ENCODE measurements at places on chromosomes 1 and 21. TPM values are rescaled to one million over a fixed set of nuclear protein-coding genes. Genes with fewer than 3 reads are reported as not detected.

DNA sequence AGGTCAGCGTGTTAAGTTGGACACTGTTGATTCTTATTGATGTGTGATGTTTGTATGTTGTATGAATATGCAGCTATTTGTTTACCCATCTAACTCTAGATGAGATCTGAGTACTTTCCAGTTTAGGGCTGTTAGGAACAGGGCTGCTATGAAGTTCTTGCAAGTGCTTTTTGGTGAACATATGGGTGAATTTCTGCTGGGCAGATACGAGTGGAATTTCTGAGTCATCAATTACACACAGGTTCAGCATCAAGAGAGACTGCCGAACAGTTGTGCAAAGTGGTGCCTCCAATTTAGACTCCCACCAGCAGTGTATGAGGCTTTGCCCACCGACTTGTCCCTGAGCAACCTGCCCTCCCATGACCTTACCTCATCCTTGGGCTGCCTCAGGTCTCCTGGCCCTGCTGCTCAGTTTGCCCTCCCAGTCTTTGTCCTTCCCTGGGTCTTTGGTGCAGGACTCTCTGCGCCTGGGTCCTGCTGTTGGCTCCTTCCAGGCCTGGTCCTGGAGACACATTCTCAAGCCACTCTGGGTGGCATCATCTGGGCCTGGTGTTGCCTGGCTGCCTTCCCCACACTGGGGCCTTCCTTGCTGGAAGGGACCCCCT lies 343.6 kb downstream of the PTPRU start:
- DNase-seq: peak; percentile 1

DNA sequence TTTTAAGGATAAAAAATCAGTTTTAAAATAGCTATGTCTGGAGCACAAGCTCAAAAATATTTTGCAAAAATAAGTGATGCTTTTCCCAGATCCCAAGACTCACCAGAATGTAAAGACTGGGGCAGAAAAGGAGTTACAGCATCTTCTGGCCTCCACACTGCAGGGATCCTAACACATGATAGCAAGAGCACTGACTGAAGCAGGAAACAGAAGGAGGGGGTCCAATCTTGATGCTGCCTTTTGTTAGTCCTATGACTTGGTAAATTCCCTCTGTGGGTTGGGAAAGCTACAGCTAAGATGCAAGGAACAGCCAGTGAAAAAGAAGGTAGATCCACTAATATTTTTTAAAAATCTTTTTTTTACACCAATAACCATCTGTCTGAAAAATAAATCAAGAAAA lies 54.2 kb upstream of the TNR start:
- DNase-seq: no peak

DNA sequence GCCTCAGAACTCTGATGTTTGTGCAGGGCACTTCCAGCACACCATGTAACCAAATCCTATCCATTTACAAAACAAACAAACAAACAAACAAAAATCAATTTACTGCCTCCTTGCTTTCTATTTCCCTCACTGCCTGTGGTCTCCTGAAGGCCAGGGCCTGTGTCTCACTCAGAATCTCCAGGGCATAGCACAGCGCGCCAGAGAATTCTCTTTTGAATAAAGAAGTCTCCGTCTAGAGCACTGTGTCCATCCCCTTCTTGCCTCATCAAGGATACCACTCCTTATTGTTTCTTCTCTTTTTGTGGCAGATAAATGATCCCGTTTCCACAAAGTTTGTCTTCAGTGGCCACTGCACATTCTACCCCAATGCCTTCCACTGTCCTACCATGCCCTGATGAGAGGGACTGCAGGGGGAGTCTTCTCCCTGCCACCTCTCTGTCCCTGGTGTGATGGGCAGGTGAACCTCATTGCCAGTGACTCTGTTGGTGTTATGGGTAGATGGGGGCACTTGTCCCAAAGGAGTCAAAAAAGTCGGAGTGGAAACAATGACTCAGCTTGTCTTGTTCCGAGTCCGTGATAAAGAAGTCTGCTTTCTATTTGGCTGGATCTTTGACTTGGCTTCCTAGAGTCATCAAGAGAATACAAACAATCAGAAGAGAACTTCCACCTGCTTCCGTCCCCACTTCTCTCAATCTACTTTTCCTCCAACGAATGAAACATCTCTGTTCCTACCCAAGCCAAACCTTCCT lies 30.0 kb downstream of the XCL2 start:
- DNase-seq: no peak

DNA sequence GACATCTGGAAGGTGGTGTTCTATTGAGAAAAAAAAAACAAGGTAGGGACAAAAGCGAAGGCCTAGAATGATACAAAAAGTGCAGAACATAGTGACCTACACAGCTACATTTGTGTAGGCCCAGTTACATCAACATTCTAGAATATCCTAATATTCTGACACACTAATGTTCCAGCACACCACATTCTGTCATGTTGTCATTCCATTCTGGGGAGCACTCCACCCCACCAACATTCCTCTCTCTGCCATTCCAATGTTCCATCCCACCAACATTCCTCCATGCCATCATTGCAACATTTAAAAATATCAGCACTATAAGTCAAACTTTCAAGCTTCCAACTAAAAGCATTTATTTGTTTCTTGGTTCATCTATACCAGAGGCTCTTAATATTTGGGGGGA lies 28.5 kb downstream of the COA7 start:
- DNase-seq: no peak

DNA sequence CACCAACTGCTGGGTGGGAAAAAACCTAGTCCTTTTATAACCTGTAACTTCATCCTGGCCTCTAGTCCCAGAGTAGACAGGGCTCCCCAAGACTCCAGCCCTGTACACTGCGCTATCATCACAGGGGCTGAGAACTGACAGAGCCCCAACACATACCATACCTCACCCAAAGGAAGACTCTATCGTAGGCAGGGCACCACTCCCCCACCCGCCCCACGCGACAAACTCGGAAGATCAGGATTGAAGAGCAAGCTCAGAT lies 15.8 kb downstream of the INPP5B start:
- no peak for DNase-seq

- DNase-seq: no peak
These were observed 3.2 kb downstream of the UHMK1 start for GRCh38 chr1:162500805-162501204.

GRCh38 chr1:16174886-16175598 lies 19.2 kb upstream of the EPHA2 start:
- peak; percentile 69 for DNase-seq

Gene SEMA4A
- 11.8 TPM for total RNA-seq

Gene SPRR5
- total RNA-seq: not detected

- no peak for DNase-seq
These were observed 22.5 kb downstream of the KIF26B start for GRCh38 chr1:245177071-245177900.

DNA sequence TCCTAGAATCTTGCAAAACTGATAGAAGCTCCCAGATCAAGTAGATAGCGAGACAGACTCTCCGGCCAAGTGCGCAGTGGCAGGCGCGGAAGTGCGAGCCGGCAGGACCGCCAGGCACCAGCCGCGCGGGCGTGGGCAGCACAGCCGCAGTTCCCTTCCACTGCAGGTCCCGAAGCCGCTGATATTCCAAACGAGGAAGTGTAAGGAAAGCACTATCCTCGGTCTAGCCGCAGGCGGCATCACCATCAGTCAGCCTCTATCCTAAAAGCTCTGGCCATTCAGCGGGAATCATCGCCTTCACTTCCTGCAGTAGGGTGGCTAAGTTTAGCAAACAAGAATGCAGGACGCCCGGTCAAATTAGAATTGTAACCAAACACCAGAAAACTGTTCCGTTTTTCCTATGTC lies 710 bp downstream of the GLRX2 start:
- peak; percentile 63 for DNase-seq

GRCh38 chr1:211737115-211738035 lies 62.0 kb upstream of the NEK2 start:
- no peak for DNase-seq

Gene OR10J1
- 6.7 TPM for total RNA-seq

Gene HFM1
- 1.7 TPM for total RNA-seq

DNA sequence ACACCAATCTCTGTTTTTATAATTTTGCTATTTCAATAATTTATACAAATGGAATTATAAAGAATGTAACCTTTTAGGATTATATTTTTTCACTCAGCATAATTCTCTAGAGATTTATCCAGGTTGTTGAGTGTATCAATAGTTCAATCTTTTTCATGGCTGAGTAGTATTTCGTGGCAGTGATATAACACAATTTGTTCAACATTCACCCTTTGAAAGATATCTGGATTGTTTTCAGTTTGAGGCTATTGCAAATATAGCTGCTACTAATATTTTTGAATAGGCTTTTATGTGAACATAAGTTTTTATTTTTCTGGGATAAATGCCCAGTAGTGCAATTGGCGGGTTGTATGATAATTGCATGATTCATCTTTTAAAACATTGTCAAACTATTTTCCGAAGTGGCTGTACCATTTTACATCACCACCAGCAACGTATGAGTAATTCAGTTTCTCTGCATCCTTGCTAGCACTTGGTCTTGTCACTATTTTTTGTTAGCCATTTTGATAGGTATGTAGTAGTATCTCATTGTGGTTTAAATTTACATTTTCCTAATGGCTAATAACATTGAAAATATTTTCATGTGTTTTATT lies 55.6 kb upstream of the ABCD3 start:
- DNase-seq: no peak

GRCh38 chr1:17586172-17586964 lies 46.9 kb downstream of the ARHGEF10L start:
- DNase-seq: peak; percentile 34

DNA sequence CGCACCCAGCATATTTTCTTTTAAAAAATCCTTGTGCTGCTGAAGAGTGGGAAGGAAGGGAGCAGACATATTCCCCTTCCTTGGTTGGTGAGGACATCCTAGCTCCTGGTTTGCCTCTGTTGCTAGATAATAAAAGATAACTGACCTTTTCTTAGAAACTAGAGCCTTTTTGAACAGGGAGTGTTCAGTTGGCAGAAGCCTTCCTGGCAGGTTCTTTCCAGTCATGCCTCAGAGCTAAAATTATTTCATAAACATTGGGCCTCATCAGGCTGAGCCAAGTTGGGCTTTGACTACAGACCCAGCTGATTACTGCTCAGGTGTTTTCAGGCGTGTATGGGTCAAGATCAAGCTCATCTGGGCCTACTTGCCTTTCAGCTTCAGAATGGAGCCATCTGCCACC lies 22.7 kb upstream of the SH3BGRL3 start:
- DNase-seq: no peak

DNA sequence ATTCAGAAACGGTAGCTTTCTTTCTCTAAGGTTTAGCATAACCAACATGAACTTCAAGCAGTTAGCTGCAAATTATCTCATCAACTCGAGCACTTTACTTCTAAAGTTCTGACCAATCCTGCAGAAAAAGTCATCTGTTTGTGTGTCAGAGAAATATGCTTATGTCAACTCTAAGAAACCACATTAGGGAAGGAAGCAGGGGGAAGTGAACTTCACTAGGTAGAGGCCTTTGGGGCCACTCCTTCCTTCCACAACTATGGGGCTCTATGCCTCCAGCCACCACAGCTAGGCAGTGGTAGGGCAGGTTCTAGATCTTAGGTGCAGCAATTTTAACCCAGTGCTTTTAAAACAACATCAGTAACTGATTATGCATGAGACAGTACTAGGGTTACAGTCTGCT lies 375.9 kb downstream of the DSCAM start:
- DNase-seq: peak; percentile 24

Gene NDUFS5
- 256 TPM for total RNA-seq

Gene RIIAD1
- total RNA-seq: 4.1 TPM

DNA sequence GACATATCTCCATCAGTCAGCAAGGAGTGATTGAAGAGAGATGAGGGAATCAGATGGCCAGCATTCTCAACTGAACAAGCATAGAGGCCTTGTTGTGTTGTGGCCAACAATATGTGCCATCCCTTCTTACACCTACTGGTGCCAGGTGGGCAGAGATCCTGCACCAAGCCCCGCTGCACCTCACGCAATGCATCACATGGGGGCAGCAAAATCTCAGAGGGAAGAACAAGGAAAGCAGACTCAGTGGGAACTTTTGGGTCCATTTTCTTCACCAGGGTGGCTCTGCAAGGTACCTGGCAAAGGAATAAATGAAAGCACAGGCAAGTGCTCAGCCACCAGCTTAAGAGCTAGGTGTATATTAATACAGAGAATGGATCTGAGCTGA lies 33.2 kb downstream of the HSD3B2 start:
- DNase-seq: no peak

DNA sequence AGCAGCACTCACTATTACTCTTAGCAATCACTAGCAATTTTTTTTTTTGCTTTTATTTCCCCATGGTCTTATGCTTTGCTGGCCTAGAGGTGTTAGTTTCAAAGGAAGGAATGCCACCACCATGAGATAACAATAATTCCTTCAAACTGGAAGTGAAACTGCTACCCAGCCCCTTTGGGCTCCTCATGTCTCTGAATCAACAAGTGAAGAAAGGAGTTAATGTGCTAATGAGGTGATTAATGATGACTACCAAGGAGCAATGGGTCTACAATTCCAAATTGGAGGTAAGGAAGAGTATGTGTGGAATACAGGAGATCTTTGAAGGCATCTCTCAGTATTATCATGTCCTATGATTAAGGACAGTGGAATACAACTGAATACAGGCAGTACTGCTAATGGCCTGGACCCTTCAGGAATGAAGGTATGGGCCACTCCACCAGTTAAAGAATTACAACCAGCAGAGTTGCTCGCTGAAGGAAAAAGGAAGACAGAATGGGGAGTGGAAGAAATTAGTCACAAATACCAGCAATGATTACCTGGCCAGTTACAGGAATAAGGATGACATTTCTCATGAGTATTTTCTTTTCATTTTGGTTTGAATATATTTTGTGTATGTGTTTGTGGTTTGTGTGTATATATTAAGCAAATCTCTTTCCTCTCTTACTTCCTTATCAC lies 652.9 kb downstream of the ADGRL2 start:
- no peak for DNase-seq

- DNase-seq: peak; percentile 55
These were observed 909 bp upstream of the PAXBP1 start for GRCh38 chr21:32772281-32773047.

Gene C1orf115
- 3.4 TPM for total RNA-seq

GRCh38 chr1:100188617-100189016 lies 10.6 kb upstream of the LRRC39 start:
- peak; percentile 13 for DNase-seq

Gene STUM
- 1.7 TPM for total RNA-seq

Gene ZRANB2
- total RNA-seq: 45.0 TPM

Gene IQGAP3
- 4.6 TPM for total RNA-seq

Gene FCGR3A
- 26.2 TPM for total RNA-seq

Gene CD48
- total RNA-seq: 12.5 TPM

DNA sequence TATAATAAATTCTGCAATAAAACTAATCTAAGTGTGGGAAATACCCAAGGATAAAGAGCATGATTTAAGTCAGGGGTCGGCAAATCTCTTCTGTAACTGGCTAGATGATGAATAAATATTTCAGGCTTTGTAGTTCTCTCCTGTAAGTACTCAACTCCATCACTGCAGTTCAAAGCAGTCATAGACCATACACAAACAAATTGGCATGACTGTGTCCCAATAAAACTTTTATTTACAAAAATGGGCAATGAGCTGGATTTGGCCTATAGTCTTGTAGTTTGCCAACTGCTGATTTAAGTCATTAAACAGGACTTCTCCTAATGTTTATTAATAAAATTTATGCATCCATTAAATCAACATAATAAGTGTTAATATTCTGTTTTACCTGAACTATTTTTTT lies 49.4 kb downstream of the EDEM3 start:
- DNase-seq: no peak

Data from umbilical cord (tissue), 2 donors.